ENCODE measurements at places on chromosomes 16 and 17.

- no peak for DNase-seq
Observed at GRCh38 chr17:3835410-3836229, 10.4 kb downstream of the NCBP3 start.

DNA sequence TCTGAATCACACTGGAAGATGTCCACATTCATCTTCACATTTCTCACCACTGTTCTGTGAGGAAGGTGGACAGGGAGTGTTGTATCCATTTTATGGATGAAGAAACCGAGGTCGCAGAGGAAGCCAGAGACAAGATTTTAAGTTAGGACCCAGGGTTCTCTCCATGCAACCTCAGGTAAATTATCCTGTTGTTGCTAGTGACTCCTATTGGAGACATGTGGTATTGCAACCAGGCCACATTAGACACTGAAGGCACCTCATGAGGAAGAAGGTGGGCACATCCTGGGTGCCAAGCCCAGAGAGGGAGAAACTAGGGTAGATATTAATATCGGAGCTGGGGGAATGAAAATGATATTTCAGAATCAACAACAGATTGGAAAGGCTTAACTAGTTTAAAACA, 8.5 kb upstream of the WNT9B start:
- no peak for DNase-seq

- DNase-seq = peak; percentile 72
Observed at GRCh38 chr16:70298988-70299938, at the start of gene DDX19B. TSS of gene DDX19B (plus strand) at chr16:70299186. CDS start at chr16:70299298, 112 bp downstream.

- peak; percentile 11 for DNase-seq
Observed at GRCh38 chr17:4272213-4272971, 8.6 kb upstream of the ANKFY1 start.

- DNase-seq = no peak
Observed at GRCh38 chr17:80990921-80991644, 558 bp upstream of the CHMP6 start.

- no peak for DNase-seq
Observed at GRCh38 chr17:5598457-5598856, 14.1 kb upstream of the NLRP1 start.

DNA sequence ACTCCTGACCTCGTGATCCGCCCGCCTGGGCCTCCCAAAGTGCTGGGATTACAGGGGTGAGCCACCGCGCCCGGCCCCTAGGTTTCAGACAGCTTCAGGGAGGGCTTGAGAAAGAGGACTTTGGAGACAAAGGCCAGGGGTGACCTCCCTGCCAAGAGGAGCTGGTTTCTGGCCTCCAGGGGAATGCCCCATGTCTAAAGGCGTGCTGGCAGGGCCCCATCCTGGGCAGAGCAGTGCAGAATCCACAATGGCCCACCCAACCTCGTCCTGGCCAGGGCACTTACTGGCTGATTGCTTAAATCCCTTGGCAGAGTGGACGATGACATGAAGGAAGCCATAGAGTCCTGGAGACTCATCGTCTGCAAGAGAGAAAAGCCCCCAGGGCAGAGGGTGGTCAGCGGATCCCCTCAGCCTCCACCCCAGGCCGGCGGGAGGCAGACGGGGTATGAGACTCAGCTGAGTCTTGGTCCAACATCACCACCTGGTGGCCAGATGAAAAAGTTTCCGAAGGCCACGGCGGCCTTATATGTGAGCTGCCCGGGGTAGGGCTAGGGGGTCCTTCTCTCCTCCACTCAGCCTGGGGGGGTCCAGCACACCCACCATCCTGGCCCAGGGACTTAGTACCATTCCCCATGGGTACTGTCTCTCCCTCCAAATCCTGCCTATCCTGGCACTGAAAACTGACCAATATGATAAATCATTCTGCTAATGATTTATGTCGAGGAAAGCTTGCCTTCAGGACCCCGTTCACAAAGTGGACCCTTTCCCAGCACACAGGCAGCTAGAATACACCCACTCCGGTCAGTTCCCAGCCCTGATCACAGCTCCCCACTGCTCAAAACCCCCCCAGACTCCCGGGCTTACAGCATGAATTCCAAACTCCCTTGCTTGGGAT, 59.1 kb downstream of the TIMM22 start:
- peak; percentile 30 for DNase-seq

- DNase-seq = no peak
Observed at GRCh38 chr17:2883544-2884213, 87.4 kb downstream of the RAP1GAP2 start.

All from hippocampal formation (tissue), 2 donors.